Cortex of kidney (tissue), 1 donor: ENCODE measurements at places on chromosomes 4 and X.

- no peak for DNase-seq
Observed at GRCh38 chr4:52718123-52718522, 33.1 kb downstream of the ERVMER34-1 start.

GRCh38 chrX:4579480-4579879 is 866.0 kb upstream of the PRKX start:
- DNase-seq: no peak

GRCh38 chr4:75118739-75119138 is 185.8 kb downstream of the PARM1 start:
- DNase-seq: no peak

DNA sequence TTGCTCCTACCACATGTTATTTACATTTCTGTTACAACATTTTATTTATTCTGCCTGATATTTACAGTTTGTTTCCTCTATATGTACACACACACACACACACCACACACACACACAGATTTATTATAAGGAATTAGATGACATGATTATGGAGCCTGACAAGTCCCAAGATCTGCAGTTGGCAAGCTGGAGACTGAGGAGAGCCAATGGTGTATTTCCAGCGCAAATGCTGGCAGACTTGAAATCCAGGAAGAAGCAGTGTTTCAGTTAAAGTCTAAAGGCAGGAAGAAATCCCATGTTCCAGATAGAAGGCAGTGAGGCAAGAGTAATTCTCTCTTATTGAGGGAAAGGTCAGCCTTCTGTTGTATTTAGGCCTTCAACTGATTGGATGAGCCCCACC is 1.8 kb upstream of the KLHL4 start:
- no peak for DNase-seq

GRCh38 chr4:40365766-40366165 is 30.6 kb downstream of the CHRNA9 start:
- DNase-seq: no peak

DNA sequence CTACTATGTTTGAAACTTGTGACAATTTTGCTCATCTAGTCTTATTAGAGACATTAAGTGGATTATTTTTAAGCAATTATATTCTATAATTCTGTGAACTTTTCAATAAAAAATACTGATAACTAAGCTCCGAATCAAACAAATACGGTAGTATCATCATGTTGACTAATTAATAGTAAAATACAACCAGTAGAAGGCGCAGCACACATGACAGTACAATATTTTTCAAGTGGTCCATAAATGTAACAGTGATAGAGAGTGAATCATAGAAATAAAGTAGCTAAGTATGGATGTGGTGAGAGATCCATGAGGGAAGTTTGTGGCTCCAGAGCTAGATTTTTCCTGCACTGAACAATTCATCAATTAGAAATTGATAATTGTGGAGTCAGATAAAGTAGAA is 666.2 kb downstream of the KCTD8 start:
- no peak for DNase-seq

- no peak for DNase-seq
Observed at GRCh38 chr4:140777386-140777785, 21.2 kb upstream of the TBC1D9 start.

DNA sequence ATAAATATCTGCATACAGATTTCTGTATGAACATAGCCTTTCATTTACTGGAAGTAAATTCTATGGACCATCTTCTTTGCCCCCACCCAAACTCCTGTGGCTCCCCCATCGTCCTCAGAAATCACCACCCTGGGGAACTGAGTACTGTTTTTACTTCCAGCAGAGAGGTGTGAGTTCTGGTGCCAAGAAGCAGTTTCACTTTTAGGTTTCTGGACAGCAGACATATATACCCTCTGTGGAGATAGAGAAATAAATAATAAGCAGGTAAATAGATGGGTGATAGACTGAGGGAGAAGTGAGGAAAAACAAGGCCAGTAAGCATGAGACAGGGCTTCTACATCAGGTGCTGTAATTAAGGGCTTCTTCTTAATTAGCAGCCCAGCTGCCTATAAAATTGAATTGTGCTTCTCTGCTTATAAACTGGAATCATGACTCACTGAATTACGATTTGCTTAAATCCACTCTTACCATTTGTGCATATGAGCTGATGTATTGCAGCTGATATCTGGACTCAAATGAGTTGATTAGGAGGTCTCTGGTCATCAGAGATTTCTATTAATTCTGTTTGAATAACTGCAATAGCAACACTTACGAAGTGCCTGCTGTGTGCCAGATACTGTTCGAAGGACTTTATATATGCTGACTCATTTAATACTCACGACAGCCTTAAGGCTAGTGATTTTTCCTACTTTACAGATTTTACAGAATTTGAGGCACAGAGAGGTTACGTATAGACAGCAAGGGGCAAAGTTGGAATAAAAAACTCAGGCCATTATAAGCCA is 60.8 kb upstream of the DHX15 start:
- DNase-seq: no peak

GRCh38 chrX:15188039-15188438 is 81.8 kb downstream of the ASB9 start:
- DNase-seq: no peak

DNA sequence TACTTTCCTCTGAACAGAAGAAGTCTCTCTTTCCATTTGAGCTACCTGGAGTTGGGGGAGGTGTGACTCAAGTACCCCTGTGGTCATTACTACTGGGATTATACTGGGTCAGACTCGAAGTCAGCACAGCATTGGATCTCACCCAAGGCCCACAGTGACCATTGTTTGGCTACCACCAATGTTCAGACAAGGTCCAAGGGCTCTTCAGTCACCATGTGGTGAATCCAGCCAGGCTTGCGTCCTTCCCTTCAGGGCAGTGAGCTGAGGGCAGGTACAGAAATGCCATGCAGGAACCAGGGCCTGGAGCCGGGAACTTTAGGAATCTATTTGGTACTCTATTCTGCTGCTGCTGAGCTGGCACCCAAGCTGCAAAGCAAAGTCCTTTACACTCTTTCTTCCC is 5.5 kb upstream of the SLC4A4 start:
- DNase-seq: no peak

- no peak for DNase-seq
Observed at GRCh38 chr4:1170976-1171310, 1.4 kb downstream of the SPON2 start.

GRCh38 chr4:24836661-24837242 is 41.4 kb downstream of the SOD3 start:
- no peak for DNase-seq

DNA sequence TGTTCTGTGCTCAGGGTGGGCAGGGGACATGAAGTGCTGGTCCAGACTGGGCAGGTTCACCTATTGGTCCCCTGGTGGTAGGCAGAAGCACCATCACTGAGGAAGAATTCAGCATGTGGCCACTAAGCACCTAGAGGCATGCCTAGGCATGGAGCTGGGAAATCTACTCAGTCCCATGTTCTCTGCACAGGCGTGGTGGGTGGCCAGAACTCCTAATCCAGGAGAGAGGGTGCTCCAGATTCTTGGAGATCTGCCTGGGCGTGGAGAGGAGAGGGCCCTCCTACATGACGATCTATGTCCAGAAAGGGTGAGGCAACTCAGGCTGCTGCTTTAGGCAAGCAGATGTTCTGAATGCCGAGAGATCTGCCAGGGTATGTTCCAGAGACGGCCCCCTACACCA is 44.6 kb upstream of the MAGEC2 start:
- DNase-seq: no peak

- DNase-seq: no peak
Observed at GRCh38 chr4:187711586-187711985, 284.0 kb upstream of the ZFP42 start.

DNA sequence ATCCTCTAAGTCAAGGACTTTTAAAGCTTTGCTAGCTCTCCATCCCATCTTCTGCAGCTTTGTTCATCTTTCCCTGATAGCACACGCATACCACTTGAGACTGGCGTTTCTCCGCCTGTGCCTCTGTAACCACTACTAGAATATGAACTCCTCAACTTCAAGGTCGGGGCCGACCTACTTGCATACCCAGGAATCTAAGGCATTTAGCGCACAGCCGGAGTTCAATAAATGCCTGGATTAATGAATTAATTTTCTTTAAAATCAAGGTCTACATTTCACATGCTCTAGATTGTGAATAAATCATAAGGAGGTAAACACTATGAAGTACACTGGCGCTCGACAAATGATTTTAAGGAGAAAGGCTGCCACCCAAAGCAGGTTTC is 89.3 kb downstream of the HNRNPD start:
- no peak for DNase-seq

GRCh38 chr4:86755388-86755787 is 93.8 kb downstream of the SLC10A6 start:
- no peak for DNase-seq

- DNase-seq: no peak
Observed at GRCh38 chr4:118826723-118827444, 9.0 kb downstream of the SEC24D start.

DNA sequence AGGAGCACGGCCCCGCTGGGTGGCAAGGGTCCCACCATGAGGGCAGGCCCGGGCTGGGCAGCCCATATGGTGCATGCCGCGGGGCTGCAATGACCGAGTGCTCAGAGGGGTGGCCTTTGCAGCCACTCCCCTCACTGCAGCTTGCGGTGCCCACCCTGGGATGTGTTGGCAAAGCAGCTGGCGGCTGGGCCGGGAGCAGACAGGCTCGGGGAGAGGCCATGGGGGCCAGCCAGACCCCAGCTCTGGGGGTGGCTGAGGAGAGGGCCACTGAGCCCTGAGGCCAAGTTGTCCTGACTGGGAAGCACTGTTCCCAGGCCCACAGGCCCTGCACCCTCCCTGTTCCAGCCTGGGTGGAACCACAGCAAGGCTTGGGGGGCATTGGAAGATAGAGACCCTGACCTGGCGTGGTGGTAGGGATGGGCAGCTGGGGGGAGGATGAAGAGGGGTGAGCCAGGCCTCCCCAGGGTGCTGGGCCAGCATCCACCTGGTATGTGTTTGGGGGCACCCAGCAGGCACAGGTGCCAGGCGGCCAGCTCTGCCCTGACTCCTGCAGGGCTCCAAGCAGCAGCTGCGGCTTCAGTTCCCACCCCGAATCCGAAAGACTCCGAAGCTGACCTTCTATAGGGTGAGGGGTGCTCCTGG is 18.4 kb upstream of the RNF4 start:
- no peak for DNase-seq

GRCh38 chrX:40388441-40388840 is 192.3 kb upstream of the ATP6AP2 start:
- no peak for DNase-seq

GRCh38 chr4:7624396-7624980 is 189.8 kb upstream of the PSAPL1 start:
- DNase-seq: no peak

GRCh38 chrX:141642979-141643378 is 53.5 kb downstream of the SPANXA2 start:
- no peak for DNase-seq

GRCh38 chrX:79089896-79090584 is 54.4 kb upstream of the GPR174 start:
- no peak for DNase-seq

- DNase-seq: no peak
Observed at GRCh38 chrX:46404774-46405173, 140.4 kb downstream of the ZNF674 start.

DNA sequence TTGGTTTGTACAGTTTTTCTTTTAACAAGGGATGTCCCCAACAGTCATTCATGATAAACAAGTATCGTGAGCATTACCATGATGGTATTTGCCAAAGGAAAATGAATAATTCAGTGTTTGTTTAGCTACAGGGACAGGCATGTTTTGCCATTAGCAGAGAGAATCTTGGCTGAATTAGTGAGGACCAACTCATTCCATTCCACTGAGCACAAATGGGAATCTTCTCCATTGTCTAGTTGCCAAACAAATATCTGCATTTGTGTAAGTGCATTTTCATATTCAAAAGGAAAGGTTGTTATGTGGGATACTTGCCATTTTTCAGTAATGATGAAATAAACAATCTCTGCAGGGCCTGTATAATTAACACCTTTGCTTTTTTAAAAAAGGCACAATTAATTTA is 1762.6 kb downstream of the RPA4 start:
- DNase-seq: no peak

GRCh38 chr4:168584321-168584771 is 87.5 kb downstream of the PALLD start:
- no peak for DNase-seq

- DNase-seq: no peak
Observed at GRCh38 chrX:129786210-129786651, 6.5 kb downstream of the SASH3 start.

DNA sequence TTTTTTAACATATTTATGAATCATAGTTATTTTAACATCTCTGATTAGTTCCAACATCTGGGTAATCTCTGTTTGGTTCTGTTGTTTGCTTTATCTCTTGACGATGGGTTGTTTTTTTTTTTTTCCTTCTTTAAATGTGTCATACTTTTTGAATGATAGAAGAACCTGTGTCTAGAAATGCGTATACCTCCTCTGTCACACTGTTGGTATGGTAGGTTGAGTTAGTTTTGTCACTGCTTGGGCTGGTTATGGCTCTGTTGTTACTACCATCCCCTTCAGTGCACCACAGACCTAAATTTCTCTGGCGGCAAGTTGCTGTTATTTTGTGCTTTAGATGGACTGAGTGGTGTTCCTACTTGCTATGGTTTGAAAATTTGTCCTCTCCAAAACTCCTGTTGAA is 16.8 kb downstream of the STIM2 start:
- DNase-seq: no peak

DNA sequence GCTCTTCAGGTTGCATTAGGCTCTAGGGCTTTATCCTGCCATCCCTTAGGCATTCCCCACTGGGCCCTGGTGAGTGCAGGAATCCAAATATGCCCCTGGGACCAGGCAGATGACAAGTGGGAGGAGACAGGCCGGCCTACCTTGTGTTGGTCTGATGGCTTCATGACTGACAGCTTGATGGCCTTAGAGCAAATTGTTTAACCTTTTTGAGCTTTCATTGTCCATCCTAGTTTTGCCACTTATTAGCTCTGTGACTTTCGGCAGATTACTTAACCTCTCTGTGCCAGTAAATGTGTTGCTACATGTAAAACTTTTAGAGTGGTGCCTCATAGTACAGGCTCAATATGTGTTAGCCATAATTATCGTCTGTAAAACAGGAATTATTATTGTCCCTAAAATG is 4.4 kb downstream of the KIT start:
- no peak for DNase-seq

- DNase-seq: no peak
Observed at GRCh38 chr4:40744218-40744617, 5.5 kb upstream of the NSUN7 start.

- DNase-seq: no peak
Observed at GRCh38 chrX:77617206-77617605, 168.8 kb downstream of the ATRX start.

DNA sequence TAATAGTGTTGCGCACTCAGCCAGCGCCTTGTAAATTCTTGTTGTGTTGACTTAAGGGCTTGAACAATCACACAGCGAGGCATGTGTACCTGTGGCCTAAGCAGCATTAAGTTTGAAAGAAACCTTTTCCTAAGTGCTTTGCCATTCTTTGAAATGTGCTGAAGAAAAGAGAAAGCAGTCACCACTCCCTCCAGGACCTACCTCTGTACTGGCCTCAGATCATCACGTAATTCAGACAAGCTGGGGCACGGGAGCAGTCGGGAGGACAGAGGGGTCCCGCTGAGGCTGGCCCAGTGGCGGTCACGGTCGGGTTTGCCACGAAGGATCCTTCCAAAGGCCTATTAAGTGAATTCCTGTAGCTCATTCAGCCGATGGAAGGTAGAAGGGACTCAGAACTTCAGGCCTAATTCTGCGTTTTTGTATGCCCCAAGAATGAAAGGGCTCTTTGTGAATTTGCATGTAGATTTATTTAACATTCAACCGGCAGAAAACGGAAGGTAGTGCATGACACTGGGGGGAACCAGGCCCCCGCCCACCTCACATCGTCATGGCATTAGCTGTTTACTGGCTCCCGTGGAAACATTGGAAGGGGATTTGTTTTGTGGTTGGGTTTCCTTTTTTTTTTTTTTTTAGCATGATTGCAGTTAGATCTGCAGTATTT is 106.3 kb downstream of the TRAPPC11 start:
- no peak for DNase-seq
